ENCODE measurements at places on chromosomes 6 and 20.

DNA sequence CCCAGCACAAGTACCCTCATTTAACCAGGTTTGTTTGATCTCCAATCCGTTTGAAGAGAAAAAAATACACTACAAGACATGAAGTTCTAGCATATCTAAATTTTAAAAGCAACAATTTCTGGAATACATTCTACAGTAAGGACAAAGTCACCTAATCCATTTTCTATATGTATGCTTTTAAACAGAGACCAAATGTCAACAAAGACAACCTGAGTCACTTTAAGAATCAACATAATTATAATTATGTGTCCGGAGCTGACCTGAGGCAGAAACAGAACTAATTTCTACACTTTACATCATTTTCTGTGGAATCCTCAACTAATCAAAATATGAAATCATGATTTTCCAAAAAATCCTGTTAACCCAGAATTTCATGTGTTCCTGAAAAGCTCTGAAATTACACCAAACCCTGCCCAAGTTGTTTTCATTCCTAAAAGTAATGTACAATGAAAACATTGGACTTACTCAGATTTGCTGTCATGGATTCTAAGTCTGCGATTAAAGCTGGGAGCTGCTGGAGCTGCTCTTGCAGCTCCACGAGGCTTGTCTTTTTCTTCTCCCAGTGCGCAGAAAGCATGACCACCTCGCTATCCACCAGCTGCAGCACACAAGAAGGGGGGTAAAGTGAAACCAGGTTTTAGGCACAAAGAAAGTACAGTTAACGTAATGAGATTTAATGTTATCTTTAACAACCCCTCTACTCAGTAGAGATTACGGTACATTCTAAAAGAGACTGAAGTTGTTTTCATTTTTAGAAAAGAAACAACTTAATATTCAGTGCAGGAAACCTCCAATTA lies 35.8 kb downstream of the DTNBP1 start:
- no peak for DNase-seq

GRCh38 chr6:33430991-33431879 lies 11.4 kb downstream of the SYNGAP1 start:
- peak; percentile 68 for DNase-seq

DNA sequence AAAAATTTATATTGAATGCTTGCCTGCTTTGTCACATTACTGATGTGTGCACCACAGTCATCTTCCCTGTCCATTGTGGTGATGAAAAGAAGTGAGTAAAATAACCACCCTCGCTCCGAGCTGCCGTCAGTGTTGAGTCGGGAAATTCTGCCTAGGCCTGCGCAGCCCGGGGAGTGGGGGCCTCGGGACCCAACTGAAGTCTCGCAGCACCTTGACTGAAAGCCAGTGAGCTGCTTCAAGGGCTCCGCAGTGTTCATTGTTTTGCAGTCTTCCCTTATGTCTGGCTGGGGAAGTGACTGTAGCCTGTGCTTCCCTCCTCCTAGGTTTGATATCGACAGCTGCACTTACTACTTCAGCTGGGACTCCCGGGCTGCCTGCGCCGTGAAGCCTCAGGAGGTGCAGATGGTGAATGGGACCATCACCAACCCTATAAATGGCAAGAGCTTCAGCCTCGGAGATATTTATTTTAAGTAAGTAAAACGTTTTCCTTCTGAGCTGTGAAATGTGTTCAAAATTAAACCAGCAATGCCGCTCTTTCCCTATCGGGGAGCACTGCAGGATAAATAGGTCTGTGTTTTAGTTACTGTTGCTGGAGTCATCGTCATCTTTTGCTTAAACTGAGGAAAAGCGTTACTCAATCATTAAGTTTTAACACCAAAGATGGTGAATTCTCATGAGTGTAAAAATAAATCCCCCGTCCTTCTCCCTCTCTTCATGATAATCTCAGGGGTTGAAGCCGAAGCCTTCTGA lies 32.7 kb upstream of the SLC22A1 start:
- no peak for DNase-seq

GRCh38 chr20:32574296-32575226 lies 10.6 kb downstream of the NOL4L start:
- no peak for DNase-seq

- DNase-seq = no peak
Observed at GRCh38 chr20:59948828-59949720, 8.9 kb downstream of the FAM217B start.

DNA sequence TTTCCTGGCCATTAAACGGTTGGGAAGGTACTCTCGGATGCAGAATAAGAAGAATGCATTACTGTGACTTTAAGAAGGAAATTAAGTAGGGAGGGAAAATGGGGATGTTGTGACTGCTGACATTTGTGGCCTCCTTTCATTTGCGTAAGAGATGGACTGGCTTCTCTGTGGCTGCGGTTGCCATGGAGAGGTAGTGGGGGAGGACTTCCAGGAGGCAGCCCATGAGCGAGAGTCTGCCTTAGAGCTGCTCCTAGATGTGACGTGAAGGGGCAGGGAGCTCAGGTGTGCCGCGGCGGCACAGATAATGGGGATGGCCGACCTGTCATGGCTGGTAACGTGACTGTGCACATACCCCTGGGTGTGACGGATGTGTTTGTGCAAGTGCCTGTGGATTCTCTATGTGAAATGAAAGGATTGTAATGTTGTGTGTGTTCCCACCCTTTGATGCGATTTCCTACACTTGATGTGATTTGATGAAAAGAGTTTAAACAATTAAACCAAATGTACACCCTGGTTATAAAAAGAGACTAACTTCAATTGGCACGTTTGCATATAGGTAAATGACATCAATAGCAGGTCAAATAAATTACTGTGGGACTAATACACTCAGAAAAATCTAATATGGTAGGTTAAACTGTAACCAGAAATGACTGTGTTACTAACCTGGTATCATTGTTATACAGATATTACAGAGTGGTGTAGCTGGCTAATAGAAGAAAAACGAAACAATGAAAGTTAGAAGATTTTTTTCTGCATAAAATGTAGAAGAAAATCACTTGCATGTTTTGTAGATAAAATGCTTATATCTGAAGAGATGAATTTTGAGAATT lies 48.9 kb downstream of the HIVEP1 start:
- DNase-seq = peak; percentile 32

DNA sequence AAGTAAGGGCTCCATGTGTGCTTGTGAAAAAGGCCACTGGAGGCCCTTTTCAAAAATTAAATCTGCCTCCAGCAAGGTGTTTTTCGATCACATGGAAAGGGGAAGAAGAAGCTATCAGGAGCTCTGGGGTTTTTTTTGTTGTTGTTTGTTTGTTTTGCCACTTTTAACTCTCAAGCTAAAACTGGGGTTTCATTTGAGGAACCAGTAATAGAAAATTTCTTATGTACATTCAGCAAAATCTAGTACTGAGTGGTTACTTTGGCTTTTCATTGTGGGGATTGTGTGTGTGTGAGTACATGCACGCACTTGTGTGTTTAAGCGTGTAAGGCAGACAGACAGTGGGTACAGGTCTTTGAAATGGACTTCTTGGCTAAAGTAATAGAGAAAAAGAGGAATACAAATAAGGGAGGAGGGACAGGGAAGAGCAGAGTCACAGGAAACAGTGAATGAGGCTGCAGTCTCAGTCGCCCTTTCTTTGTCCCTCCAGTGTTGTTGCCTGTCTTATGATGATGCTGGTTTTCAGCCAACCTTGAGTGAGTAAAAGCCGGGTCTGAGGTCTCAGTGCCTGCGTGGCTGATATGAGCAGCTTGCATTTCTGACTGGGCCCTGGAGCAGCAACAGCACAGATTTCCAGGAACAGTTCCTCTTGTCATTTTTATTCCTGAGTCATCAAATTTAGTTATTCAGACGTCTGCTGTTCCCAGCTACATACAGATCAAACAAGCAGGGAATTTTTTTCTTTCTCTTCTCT lies 26.2 kb downstream of the SLC16A10 start:
- no peak for DNase-seq

DNA sequence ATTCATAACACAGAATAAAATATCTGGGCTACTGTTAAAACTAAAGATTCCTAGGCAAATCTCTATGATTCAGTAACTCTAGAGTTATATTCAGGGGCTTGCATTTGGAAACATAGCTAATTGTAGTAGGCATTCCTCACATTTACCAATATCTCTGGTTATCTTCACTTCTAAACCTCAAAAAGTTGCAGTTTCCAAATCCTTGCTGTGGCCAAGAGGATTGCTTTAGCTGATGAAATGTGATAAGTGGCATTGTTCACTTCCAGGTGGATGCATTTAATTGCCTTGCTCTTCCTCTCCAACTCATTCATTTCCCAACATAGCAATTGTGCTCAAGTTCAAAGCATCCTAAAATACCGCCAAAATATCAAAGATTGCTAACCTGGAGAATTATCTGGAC lies 246.6 kb downstream of the GRIK2 start:
- DNase-seq = no peak

All from stimulated activated CD8-positive, alpha-beta memory T cell treated with anti-CD3 and anti-CD28 coated beads, Interleukin-7, amount 100 ng/mL, for 24 hours (primary cell).